H1 (cell line): ENCODE measurements at places on chromosomes 3 and 15. TPM values are rescaled to one million over a fixed set of nuclear protein-coding genes. Genes with fewer than 3 reads are reported as not detected.

RBM6 gene
- 21.4 and 30.6 TPM in 2 replicates for polyA plus RNA-seq

CCR1 gene
- polyA plus RNA-seq = not detected in 2 replicates

SGO1 gene
- 5.7 and 6.9 TPM in 2 replicates for polyA plus RNA-seq

PSTPIP1 gene
- polyA plus RNA-seq = 1.6 and 3.0 TPM in 2 replicates

QRICH1 gene
- 128 and 136 TPM in 2 replicates for polyA plus RNA-seq

CP gene
- 0.32 and 0.46 TPM in 2 replicates for polyA plus RNA-seq

CHRNA5 gene
- polyA plus RNA-seq = 5.4 and 13.5 TPM in 2 replicates

SLC24A5 gene
- polyA plus RNA-seq = not detected in 2 replicates

TMEM45A gene
- polyA plus RNA-seq = 6.9 and 14.2 TPM in 2 replicates

ALPK3 gene
- polyA plus RNA-seq = 4.4 and 4.9 TPM in 2 replicates

PROS1 gene
- polyA plus RNA-seq = 0.42 and 0.65 TPM in 2 replicates

BOC gene
- polyA plus RNA-seq = 9.3 and 10.6 TPM in 2 replicates

SNURF gene
- 6.2 and 9.9 TPM in 2 replicates for polyA plus RNA-seq

LRRC34 gene
- 3.0 and 4.1 TPM in 2 replicates for polyA plus RNA-seq

ATP13A5 gene
- polyA plus RNA-seq = not detected in 2 replicates

CD86 gene
- polyA plus RNA-seq = 0.11 and 0.12 TPM in 2 replicates

SPRED1 gene
- polyA plus RNA-seq = 4.7 and 5.5 TPM in 2 replicates
